ENCODE measurements at places on chromosomes 3 and 15. TPM values are rescaled to one million over a fixed set of nuclear protein-coding genes. Genes with fewer than 3 reads are reported as not detected.

DNA sequence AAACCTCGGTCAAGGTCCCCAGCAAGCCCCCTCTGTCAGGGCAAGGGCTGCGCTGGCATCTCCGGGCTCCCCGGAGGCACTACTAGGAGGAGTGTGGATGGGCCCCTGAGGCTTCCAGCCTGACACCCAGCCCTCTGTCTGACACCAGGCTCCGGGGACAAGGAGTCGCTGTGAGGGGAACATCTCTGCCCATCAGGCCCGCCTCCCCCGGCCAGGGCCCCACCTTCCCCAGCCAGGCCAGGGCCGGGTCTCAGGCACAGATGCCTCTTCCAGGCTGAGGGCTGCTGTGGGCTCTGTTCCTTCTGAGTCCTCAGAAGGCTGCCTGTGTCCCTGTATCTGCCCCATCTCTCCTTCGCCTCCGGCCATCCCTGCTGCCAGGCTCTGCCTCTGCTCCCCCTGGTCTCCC lies 15.8 kb downstream of the CSPG4 start:
- DNase-seq: no peak

DNA sequence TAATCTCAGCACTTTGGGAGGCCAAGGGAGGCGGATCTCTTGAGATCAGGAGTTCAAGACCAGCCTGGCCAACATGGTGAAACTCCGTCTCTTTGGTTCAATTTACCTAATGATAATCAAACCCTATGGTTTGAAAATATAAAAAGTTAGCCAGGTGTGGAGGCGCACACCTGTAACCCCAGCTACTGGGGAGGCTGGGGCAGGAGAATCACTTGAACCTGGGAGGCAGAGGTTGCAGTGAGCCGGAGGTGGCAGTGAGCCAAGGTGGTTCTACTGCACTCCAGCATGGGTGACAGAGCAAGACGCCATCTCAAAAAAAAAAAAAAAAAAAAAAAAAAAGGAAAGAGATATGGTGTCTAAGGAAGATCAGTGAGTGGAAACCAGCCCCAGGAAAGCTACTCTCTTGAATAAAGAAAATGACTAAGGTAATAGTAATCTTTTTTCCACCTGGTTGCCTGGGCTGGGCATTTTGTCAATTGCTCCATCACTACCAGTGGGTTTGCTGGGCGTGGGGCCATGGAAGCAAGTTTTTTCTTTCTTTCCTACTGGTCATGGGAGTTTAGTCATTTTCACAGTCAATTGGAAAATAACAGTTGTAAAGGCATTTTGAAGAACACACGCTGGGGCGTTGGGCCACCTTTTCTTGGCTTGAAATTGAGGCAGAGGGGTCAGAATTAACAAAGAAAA lies 387.6 kb upstream of the RGMA start:
- DNase-seq: no peak

DNA sequence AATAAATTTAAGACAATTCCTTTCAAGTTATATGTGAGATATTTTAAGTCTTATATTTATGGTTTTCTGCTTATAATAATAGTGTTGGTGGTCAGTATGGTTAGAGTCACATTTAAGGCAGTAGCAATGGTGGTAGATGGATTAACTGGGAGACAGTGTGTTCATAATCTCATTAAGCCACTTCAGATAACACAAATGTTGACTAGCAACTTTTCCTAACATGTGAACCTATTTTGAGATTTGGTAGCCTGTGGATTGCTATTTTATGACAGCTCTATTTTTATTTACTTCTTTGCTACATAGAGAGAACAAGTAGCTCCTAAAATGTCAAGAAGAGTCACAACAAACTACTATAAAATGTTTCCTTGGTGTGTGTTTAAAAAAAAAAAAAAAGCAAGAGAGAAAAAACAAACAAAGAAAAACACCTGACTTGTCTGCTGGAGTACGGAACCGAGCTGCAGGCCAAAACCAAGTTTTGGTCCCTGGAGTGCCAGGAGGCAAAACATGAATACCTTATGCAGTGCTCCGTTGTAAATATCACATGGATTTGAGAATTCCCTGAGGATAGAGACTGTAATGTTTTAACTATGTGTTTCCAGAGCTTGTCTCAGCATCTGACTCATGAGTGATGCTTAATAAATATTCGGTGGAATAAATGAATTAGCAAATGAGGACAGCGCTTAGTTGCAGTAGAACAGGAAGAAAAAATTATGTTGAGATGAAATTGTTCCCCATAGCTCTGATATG lies 457.1 kb upstream of the ROBO2 start:
- DNase-seq: no peak

DNA sequence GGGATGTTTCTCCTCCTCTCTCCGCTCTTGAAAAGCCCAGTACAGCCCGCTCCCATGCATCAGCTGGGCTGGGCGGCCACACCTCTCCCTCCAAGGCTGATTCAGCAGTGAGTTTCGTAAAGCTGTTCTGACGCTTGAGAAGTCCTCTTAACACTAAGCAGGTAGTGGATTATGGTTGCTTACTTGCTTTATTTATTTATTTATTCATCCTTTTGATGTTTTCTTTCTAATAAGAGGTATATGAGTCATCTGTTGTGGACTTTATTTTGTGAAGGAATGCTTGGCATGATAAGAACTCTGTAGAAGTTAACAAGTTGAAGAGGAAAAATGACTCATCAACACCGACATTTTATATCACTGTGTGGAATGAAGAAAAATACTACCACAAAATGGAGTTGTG lies 285.0 kb downstream of the SQOR start:
- DNase-seq: no peak

DNA sequence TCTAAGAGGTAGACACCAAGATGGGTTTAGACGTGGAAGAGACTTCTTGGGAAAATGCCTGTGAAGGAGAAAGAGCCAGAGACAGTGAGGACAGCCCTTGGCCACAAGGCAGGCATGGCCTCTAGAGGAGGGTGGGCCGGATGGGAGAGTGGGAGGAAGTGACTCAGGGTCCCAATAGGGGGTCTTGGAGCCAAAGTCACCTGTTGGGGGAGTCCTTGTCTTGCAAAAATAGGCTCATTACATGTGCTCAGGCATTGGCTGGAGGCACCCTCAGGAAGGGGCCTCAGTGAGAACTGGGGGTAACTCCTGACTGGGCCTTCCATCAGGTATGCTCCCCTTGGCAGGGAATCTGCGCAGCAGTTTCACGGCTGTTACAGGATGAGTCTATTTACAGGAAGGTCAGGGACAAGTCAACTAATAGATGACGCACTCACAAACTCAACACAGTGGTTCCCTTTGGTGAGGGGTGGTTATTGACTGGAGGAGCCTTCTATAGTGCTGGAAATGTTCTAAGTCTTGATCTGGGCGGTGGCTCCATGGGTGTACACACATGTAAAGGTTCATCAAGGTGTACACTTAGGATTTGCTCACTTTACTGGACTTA lies 259.6 kb downstream of the XXYLT1 start:
- peak; percentile 31 for DNase-seq

QTRT2 gene
- total RNA-seq: 16.4 TPM

RARRES1 gene
- 446 TPM for total RNA-seq
